B cell (primary cell): ENCODE measurements at places on chromosomes 7 and 10.

- DNase-seq: no peak
These were observed 62.4 kb upstream of the DOCK1 start for GRCh38 chr10:126842836-126843235.

DNA sequence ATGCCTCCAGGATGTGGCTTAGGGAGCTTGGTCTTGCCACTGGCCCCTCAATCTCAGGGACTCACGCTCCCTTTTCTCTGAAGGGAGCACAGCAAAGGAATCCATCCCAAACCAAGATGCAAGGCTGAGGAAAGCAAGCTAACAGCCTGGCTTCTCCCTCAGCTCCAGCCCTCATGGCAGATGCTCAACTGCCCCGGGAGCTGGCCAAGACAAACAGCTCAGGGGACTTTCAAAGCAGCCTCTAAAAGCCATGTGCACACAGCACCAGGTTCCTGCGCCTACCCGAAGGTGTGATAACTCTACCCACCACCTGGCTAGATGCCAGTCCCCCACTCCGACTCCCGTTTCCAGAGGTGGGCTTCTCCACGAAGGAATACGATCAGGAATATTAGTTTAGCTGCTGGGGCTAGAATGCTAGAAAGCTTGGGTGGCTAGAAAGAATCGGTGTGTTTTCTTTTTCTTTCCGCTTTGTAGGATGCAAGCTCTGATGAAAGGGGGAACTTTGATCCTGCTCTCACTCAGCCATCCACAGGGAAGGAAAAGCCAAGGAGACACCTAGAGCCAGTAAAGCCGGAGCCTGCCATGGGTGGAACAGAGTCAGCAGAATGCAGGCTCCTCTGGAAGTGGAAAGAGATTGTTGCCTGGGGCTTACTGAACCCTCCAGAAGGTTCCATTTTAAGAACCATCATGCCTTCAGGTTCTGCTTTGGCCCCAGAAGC is 89.0 kb upstream of the FGFR2 start:
- DNase-seq: no peak

GRCh38 chr10:19941206-19941880 is 125.1 kb downstream of the PLXDC2 start:
- no peak for DNase-seq

GRCh38 chr7:102075126-102075525 is 211.5 kb upstream of the SH2B2 start:
- no peak for DNase-seq

DNA sequence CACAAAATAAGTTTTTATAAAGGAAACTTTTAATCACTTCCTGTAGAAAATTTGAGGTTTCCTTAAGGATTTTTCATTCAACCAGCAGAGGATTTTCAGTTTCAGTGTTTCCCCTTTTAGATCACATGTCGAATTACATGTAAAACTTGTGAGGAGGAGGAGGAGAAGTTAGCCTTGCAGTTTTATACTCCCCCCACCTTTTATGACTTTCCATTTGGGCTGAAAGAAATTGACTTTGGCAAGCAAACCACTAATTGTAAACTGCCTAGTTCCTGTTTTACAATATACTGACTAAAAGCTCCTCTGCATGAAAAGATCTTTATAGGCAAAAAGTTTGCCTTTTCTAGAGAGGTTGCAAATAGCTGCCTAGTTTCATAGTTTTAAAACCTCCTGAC is 3.0 kb downstream of the BAMBI start:
- peak; percentile 29 for DNase-seq

- DNase-seq: no peak
These were observed 38.0 kb upstream of the CACNA2D1 start for GRCh38 chr7:82481499-82482097.

DNA sequence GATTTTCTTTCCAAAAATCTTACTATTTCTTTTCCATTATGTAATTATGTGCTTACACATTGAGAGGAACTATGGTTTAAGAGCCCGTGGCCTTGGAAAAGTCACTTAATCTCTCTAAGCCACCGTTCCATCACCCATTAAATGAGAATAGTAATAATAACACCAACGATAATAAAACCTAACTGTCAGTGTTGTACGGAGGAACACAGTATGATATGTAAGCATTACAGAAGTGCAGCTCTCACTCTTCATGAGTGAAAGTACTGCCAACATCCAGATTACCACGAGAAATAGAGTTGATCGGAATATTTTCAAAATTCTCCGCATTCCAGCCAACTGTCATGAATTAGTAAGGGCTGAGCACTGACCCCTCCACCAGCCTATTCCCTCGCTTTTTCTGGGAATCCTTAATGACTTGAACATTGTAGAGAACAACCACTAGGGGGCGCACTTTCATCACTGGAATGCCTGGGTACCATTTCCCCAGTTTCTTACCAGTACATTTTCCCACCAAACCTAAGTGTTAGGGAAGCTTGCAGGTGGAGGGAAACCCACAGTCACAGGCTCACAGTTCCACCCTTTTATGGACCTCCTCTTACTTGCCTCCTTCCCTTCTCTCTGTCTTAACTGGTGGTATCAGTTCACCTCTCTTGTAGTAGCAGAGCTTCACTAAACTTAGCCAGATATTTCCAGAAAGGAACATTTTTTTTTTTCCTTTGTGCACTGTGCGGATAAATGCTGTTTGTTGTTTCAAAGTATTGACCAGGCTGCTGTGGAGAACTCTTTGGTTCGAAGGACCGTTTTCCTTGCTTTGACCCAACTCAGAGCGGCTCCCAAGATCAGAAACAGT is 27.8 kb downstream of the NKX2-3 start:
- peak; percentile 70 for DNase-seq

- DNase-seq: no peak
These were observed 107.6 kb downstream of the VIPR2 start for GRCh38 chr7:159036916-159037605.

DNA sequence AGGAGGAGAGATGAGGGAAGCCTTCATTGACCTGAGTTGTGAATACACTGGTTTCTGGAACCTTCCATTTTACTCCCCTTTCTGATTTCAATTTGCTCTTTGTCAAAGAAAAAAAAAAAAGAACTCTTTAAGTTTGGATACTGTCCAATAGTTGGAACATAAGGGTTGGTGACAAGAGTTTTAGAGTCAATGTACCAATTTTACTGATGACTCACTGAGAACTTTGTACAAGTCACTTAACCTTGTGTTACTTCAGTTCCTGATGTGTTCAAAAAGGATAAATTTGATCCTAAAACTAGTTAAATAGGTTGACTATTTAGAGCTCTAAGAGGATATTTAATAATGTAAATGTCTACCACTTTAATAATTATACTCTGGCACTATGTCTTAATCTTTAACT is 4.1 kb upstream of the CDK14 start:
- no peak for DNase-seq

GRCh38 chr10:29160150-29160617 is 128.7 kb upstream of the LYZL1 start:
- DNase-seq: no peak

DNA sequence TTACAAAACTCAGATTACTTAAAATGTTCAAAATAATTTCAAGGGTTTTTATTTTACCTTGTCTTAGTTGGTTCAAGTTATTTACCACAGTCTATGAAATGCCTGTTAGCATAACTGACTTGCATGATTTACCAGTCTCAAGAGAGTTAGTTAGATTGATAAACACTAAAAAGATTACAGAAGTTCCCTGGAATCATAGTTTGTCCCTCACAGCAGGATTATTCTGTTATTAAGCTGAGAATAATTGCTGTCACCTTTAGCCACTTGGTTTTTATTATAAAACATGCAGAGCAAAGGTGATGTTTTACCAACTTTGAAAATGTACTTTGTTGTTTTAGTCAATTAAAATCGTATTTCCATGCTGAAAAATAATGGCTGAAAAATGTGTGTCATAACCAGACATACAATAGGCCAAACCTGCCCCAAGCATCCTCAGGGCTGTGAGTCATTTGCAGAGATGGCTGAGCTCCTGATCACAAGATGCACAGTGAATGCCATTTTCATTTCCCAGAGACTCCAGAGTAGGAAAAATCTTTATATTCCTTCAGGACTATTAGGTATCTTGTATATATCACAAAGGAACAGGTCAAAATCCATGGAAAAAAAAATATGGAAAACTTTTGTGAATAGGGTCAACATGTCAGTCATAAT is 87.8 kb upstream of the DKK1 start:
- DNase-seq: no peak
